H54 (cell line): ENCODE measurements at places on chromosomes 11 and 22.

GRCh38 chr11:111693224-111693937 is 72.8 kb downstream of the PPP2R1B start:
- DNase-seq = no peak

GRCh38 chr11:128694618-128695481 is 978 bp downstream of the FLI1 start:
- DNase-seq = no peak

DNA sequence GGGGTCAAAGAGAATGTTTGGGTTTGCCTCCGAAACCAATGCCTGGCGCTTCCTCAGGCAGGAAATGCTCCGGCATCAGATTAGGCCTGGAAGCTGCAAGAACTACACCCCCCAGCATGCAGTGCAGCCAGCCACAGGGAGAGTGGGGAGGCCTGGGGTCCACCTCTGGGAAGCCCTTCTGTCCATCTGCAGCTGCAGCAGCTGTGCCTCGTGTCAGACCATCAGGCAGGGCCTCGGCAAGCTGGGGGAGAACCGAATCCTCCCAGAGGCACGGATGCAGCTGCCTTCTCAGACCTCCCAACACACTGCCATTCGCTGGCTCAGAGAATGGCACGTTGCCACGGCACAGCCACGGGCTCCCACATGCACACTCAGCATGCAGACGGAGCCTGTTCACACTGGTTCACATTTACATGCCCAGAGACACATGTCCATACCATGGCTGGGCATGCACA is 57.4 kb downstream of the NECTIN1 start:
- no peak for DNase-seq

- no peak for DNase-seq
Measured at GRCh38 chr11:108624196-108624925, 30.8 kb upstream of the EXPH5 start.

DNA sequence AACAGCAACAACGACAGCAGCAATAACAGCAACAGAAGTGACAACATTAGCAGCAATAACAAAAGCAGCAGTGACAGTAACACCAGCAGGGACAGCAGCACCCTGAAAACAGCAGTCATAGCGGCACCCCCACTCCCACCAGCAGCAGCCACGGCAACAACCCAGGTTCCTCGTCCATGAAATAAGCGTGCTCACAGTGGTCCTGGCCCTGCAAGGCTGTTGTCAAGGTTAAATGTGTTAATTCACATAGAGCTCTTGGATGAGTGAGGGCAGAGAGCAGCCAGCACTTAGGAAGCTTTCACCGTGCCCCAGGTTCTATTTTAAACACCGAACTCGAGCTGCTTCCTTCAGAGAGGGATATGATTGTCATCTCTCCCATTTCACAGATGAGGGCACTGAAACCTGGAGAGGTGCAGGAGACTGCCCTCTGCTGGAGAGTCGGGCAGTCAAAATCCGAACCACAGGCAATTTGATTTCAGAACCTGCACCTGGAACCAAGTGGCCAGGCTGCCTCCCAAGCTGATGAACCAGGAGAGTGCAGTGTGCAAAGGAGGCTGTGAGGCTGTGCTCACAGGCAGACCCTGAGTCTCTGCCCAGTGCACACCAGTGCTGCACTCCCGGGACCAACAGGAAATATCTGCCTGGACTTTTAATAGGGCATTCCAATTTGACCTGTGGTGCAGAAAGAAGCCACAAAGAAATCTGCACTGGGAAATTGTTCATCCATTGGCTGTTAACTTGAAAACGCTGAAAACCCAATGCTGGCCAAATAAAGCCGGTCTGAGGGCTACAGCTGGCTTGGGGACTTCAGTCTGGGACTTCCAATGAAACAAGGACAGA is 22.9 kb upstream of the FGF3 start:
- no peak for DNase-seq

GRCh38 chr11:69640260-69640994 is 529 bp upstream of the CCND1 start:
- DNase-seq = no peak

DNA sequence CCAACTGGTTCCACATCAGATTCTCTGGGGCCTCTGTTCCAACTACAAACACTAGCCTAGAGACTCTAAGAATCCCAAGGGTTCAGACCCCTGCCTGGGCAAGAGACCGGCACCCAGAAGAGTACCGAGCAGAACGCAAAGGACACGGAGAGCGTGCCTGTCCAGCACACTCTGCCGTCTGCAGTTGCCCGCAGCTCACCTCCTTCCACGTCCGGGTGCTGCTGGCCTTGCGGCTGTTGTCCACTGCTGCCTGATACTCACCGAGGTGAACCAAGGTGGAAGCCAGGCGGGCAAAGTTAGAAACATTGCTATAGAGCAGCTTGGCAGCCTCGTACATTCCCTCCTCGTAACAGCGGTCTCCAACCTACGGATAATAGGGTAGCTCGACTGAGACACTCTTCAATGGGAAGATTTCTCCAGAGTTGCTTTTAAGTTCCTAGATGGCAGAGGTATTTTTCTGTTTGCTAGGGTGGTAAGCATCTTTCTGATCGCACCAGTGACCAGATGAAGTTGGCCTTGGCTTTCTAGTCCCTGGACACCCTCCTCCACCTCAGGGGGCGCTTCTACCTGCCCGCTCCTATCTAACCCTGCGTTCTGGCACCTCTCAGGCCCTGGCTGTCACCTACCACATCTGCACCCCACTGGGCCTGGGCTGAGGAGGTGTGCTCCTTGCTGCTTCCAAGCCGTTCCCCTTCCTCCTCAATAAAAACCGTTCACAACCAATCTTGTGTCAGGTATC is 22.8 kb upstream of the SLC25A1 start:
- DNase-seq = no peak

DNA sequence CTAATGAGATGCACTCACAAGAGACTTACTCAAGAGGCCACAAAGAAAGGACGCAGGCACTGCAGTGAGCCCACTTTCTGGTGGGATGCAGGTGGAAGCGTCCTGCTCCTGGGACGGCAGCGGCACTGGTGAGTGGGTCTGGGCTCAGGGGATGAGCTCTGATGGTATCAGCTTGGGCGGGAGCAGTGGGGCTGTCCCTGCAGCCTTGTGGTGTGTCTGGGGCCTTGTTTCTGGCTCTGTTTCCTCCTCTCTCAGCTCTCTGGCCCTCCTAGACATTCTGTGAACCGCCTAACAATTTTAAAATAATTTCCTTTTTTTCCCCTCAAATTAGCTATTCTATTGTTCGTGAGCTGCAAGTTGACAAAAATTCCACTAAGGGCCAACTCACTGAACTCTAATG is 8.8 kb upstream of the ST14 start:
- no peak for DNase-seq

- DNase-seq = no peak
Measured at GRCh38 chr11:130323452-130324450, 9.0 kb upstream of the ZBTB44 start.

DNA sequence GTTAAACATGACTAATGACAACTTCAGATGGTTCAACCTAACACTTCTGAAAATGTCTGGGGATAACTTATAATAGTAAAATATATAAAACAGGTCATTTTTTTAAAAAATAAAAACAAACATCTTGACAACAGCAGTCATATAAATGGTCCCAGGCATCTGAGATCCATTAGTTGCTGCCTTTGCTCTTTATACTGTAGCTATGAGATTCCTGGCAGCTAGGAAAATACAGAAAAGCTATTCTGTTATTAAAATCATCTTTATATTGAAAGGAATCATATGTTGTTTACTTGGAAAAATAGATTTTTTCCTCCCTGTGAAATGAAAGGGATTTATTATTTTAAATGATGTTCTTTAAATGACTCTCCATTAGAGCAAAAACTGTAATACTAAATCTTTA is 55.7 kb upstream of the DEUP1 start:
- no peak for DNase-seq

DNA sequence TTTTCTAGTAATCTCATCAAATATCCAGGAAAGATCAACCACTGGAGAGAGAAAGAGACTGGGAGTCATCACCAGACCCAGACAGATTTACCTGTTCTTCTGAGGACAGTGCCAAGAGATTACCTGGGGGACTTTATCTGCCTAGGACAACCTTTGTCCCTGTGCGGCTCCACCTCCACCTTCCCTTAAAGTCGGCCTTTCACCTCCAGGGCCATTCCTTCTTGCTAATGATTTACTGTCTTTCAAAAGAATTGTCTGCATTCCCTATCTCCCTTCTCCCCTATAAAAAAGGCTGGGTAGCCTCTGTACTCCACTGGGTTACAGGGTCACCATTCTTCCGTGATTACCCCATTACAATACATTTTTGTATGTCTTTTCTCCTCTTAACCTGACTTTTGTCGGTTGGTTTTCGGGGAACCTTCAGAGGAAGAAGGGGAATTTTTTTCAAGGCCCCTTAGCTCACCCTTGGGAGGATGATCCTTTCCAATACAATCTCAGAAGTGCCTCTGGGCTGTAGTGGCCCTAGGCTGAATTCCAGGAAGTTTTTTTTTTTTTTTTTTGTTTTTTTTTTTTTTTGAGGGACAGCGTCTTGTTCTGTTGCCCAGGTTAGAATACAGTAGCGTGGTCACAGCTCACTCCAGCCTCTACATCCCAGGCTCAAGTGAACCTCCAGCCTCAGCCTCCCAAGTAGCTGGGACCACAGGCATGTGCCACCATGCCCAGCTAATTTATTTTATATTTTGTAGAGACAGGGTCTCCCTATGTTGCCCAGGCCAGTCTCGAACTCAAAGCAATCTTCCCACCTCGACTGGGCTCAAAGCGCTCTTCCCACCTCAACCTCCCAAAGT is 1.5 kb upstream of the HMOX1 start:
- DNase-seq = no peak

DNA sequence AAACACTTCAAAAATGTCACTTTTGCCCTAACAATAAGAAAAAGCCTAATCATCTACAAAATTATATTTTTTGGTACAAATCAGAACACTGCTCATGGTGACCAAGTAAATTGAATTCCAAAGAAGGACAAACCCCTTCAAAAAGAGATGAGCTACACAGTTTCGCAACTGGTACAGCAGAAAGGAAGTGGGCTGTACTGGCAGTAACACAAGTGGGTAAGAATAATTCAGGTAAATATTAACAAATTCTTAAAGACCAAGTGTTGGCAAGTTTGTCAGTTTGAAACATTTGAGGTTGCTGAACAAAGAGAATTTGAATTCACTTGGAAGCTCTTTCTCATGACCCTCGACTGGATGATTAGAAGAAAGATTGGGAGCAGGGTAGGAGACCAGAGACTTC is 35.5 kb downstream of the MSANTD4 start:
- no peak for DNase-seq

GRCh38 chr11:111322534-111322933 is 24.2 kb downstream of the POU2AF3 start:
- no peak for DNase-seq
